NCI-H1105 (cell line): ENCODE measurements at places on chromosomes 4 and X.

GRCh38 chr4:139596034-139596683 is 40.1 kb upstream of the SETD7 start:
- DNase-seq, result no peak

GRCh38 chr4:162706051-162706450 is 460.6 kb downstream of the NAF1 start:
- DNase-seq, result no peak

GRCh38 chrX:103197721-103198306 is 17.1 kb upstream of the BEX4 start:
- no peak for DNase-seq

DNA sequence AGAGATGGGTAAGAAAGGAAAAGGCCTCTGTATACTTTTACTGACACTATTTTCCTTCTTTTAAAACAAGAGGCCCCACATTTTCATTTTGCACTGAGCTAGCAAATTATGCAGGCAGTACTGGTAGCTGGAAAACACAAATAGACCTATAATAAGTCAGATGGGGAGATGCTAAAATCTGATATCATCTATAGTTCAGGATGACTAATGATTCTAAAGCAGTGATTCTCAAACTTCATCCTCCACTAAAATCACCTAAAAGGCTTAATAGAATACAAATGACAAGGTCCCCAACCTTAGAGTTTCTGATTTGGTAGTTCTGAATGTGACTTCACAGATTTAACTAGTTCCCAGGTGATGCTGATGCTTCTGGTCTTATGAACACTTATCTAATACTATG is 247.3 kb upstream of the DIPK2B start:
- DNase-seq, result no peak

DNA sequence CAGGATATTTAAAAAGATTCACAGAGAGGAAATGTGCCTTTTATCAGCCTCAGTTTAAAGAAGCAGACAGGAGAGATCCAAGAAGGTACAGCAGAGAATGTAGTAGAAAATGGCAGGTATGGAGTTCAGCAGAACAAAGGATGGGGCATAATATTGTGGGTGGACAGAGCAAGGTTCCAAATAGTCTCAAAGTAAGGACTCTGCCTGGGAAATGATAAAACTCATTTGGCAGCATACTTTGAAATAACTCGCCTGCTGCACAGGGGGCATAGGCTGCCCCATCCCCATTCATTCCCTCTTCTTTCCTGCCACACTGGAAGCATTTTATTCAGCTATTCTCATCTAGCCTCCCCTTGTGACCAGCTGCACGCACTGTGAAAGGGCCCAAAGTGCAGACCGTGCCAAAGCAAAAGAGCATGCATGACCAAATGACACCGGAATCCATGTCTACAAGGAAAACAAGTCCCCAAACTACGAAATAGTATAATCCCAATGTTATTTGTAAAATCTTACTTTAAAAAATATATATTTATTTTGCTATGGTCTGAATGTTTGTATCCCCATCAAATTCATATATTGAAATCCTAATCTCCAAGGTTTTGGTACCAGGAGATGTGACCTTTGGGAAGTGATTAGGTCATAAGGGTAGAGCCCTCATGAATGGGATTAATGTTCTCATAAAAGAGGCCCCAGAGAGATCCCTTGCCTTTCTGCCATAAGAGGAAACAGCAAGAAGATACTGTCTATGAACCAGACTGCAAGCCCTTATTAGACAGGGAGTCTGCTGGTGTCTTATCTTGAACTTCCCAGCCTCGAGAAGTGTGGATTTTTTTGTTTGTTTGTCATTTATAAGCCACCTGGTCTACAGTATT is 77.4 kb upstream of the PRSS48 start:
- DNase-seq, result no peak
